ENCODE measurements at places on chromosomes 11 and 22. TPM values are rescaled to one million over a fixed set of nuclear protein-coding genes. Genes with fewer than 3 reads are reported as not detected.

The STT3A gene
- total RNA-seq, result 224 TPM

The UNC93B1 gene
- 36.5 TPM for total RNA-seq

The SLC22A9 gene
- not detected for total RNA-seq

GRCh38 chr11:6526411-6527135, 29.5 kb downstream of the DNHD1 start:
- H3K27ac ChIP-seq, result no peak overlapping the region
- H3K4me1 ChIP-seq, result peaks cover 6% of the 10 kb centered on the region
- H3K4me3 ChIP-seq, result no peak overlapping the region
- H3K27me3 ChIP-seq, result no peaks in the 10 kb centered on the region

DNA sequence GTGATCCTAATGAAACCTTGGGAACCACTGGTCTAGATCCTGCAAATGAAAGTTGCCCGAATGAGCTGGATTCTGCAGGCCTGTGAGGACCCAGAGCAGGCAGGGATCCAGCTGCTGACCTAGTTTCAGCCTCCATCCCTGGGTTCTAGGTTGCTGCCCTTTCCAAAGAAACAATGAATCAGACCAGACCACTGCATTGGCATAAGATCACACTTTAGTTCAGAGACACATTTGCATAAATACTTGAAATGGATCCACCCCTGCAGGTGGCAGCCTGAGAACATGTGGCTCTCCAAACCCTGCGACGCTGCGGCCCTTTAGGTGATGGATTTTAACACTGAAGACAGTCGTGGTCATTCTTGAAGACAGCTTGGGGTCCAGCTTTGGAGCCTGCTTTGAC, 23.7 kb downstream of the ADAMTS8 start:
- H3K4me3 ChIP-seq, result no peak overlapping the region
- H3K27me3 ChIP-seq, result peaks cover 8% of the 10 kb centered on the region
- no peak overlapping the region for H3K27ac ChIP-seq
- H3K36me3 ChIP-seq, result no peaks in the 10 kb centered on the region
- DNase-seq, result no peak

- H3K27ac ChIP-seq, result peak overlapping the region; percentile 26
- H3K4me1 ChIP-seq, result peaks cover 19% of the 10 kb centered on the region
- no peaks in the 10 kb centered on the region for H3K27me3 ChIP-seq
- no peaks in the 10 kb centered on the region for H3K36me3 ChIP-seq
- no peak overlapping the region for H3K4me3 ChIP-seq
- peak; percentile 85 for DNase-seq
These were observed 46.2 kb downstream of the C11orf71 start for GRCh38 chr11:114354076-114354475.

DNA sequence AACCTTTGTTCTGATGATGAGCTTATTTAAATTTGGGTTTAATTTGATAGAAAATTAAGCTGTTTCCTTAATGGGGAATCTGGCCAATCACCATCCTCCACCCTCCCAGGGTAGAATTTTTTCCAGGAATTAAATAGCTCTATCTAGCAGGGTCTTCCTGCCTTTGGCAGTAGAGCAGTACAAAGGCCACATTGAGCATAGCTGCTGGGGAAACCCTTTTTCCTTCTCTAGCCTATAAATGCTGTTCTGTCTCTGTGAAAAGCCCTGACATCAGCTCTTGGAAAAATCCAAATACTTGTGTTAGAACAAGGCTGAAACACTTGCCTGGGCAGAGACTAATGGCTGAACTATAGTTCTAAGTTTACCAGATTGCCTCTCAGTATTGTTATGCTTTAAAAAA, 55.1 kb downstream of the ARHGEF12 start:
- DNase-seq, result no peak
- no peak overlapping the region for H3K4me3 ChIP-seq
- H3K27me3 ChIP-seq, result no peaks in the 10 kb centered on the region
- H3K27ac ChIP-seq, result no peak overlapping the region
- H3K4me1 ChIP-seq, result peaks cover 14% of the 10 kb centered on the region

- H3K27ac ChIP-seq, result peak overlapping the region; percentile 45
- peaks cover 48% of the 10 kb centered on the region for H3K4me1 ChIP-seq
- no peak overlapping the region for H3K4me3 ChIP-seq
- H3K27me3 ChIP-seq, result no peaks in the 10 kb centered on the region
- no peak for DNase-seq
- peaks cover 82% of the 10 kb centered on the region for H3K36me3 ChIP-seq
These were observed 37.9 kb upstream of the PPARA start for GRCh38 chr22:46112405-46112804.

- no peak overlapping the region for H3K4me3 ChIP-seq
- H3K36me3 ChIP-seq, result no peaks in the 10 kb centered on the region
- peak overlapping the region; percentile 34 for H3K27ac ChIP-seq
- H3K27me3 ChIP-seq, result no peaks in the 10 kb centered on the region
- peak; percentile 91 for DNase-seq
- peaks cover 50% of the 10 kb centered on the region for H3K4me1 ChIP-seq
These were observed 3.1 kb downstream of the ENDOD1 start for GRCh38 chr11:95092549-95093324.
